ENCODE measurements at places on chromosomes 5 and 9.
A peak's percentile ranks its signal among the peaks of the same experiment; 100 is the strongest.

- DNase-seq, result no peak
Measured at GRCh38 chr5:71839096-71839884, 120.2 kb downstream of the CARTPT start.

- DNase-seq, result no peak
Measured at GRCh38 chr5:14383923-14384322, 197.7 kb upstream of the OTULINL start.

DNA sequence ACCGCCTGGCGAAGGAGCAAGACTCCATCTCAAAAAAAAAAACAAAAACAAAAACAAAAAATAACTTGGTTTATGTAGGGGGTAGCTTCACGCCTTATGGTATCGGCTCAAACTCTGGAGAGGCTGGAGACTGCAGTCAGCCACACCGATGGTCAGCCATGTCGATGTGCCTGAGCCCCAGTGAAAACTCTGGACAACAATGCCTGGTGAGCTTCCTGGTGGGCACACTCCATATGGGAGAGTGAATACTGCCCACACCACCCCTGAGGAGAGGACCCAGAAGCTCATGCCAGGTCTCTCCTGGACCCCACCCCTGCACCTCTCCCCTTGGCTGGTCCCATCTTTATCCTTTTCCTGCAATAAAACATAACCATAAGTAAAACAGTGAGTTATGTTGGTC lies 19.6 kb downstream of the IPPK start:
- no peak for DNase-seq

GRCh38 chr5:113232667-113233066 lies 202.1 kb downstream of the TSSK1B start:
- no peak for DNase-seq

GRCh38 chr5:4802044-4802443 lies 338.1 kb upstream of the ADAMTS16 start:
- DNase-seq, result no peak

DNA sequence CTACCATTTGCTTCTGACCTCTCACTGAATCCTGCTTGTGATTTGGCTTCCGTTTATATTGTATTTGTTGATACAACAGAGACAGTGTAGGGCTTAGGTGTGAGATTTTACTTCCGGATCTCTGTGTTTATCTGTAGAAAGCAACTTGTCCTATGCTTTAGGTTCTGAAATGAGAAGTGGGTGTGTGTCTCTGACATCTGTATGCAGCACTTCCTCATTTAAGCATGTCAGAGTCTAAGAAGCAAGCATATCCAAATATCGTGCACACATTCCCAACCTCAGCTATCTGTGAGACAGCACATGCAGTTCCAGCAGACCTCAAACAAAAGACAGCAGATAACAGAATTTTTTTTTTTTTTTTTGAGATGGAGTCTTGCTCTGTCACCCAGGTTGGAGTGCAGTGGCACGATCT lies 16.3 kb downstream of the KLF9 start:
- DNase-seq, result no peak

DNA sequence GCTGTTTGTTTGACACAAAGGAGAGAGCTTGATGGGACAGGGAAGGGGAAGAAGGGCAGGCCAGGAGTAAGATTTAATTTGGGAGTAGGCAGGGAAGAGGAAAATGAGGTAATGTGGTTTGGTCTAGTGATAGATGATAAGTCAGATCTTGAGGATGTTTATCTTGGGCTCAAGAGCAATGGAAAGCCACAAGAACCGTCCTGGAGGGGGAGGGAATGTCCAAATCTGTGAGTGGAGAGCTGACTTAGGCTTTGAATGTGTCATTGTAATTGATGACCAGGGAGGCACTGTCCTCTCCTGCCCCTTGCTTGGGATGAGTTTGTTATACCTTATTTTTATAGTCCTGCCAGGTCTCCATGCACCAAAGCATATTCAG lies 37.5 kb downstream of the MAMDC2 start:
- no peak for DNase-seq

GRCh38 chr5:149363358-149363757 lies 5.5 kb downstream of the PCYOX1L start:
- no peak for DNase-seq

- DNase-seq, result no peak
Measured at GRCh38 chr9:82183181-82183860, 194.7 kb downstream of the SPATA31D1 start.

DNA sequence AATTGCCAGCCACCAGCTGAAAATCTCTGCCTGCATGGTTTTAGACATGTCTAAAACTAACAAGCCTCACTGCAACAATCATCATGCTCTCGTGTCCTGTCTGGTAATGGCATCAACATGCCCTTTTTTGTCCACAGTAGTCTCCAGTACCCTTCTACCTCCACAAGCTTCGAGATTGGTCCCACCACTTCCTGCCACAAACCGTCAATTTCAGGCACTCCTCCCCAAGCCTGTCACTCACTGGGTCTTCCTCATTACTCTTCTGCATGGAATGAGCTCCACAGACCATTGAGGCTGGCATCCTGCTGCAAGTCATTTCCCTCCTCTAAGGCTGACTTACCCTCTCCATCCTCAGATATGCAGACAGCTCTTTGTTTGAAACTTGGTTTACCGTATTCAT lies 9.0 kb downstream of the LPAR1 start:
- DNase-seq, result no peak

- no peak for DNase-seq
Measured at GRCh38 chr5:160787240-160787639, 64.8 kb downstream of the ATP10B start.

- no peak for DNase-seq
Measured at GRCh38 chr5:72767289-72768010, 49.0 kb upstream of the TNPO1 start.

DNA sequence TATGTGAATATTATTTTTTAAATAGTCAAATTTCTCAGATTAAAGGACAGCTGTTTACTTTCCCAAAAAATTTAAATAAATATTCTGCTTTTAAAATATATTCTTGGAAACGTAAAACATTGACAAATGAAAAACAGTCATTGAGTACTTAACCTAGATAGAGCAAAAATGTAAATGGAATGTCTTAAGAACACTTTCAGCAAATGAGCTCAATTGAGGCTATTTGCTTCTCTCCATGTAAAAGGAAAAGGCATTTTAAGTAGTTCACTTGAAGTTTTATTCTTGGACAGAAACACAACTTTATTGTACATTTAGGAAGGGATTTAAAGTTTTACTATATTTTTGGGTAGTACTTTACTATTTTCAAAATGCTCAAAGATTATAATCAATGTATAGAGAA lies 983.6 kb upstream of the TYRP1 start:
- DNase-seq, result no peak

DNA sequence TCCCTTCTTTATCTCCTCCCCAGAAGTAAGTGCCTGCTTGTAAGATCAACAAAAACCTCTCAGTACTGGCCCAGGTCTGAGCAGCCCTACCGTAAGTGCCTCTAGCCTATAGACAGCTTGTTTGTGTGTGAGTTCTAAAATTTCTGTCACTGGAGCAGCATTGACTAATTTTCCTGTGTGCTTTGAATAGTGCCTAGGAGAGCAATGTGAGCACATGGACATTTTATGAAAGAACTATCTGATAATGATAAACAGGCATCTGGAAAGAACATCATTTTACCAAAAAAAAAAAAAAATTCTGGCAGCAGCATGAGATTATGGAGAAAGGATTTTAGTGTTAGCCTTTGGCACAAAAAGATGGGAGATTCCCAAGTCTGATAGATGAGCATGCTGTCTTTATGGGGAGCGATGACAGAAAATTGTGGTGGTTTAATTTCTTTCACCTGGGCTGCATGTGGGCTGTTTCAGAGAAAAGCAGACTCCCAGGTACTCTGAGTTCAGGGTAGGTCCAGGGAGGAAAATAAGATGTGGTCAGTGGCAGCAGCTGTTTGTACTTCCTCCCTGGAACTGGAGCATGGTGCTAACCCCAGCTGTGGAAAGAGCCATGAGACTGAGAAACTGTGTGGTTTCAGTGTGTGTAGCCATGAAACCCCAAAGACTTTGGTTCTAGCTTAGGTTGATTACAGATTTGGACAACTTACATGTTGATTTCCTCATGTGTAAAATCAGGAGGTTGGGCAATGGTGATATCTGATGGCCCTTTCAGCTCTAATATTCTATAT lies 419.9 kb downstream of the NTRK2 start:
- DNase-seq, result no peak

DNA sequence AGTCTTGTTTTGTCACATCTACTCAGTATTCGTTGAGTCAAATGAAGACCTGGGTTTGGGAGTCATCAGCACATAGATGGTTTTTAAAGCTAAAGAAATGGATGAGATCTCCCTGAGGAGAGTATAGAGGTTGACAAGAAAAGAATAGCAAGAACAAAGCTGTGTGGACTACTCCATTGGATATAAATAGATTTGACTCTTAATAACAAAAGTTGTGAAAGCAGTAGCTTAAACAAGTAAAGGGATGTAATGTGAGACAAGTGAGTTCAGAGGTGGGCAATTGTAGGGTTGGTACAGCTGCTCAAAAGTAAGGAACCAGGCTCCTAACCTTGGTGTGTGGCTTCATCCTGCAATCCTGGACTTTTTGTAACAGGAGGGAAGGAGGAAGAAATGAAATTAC lies 49.3 kb downstream of the CSNK1G3 start:
- no peak for DNase-seq

DNA sequence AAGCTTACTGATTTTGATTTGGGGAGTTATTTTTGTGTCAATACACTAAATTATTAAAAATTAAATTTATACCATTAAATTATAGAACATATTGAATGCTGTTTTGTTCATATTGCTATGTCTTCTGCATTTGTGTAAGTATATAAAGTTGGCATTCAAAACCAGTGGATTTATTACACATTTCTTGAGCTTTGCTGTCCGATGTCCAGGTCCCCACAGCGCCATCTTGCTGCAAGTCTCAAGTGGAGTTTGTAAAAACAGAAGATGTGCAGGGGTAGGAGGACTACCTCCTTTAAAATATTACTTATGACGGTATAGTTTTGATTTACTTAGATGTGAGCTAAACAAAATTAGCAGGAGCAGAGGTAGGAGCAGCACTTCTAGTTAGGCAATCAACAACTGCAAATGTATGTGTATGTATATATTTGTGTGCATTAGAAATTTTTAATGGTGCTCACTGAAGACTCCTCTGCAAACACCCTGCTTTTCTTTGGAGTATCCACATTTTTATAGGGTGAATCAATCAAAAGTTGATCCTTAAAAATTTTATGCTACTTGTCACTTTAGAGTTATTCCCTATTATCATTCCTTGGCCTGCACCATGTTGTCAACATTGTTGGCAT lies 37.4 kb downstream of the CPEB4 start:
- no peak for DNase-seq

GRCh38 chr9:122374885-122375420 lies 4.1 kb downstream of the PTGS1 start:
- peak; percentile 76 for DNase-seq

DNA sequence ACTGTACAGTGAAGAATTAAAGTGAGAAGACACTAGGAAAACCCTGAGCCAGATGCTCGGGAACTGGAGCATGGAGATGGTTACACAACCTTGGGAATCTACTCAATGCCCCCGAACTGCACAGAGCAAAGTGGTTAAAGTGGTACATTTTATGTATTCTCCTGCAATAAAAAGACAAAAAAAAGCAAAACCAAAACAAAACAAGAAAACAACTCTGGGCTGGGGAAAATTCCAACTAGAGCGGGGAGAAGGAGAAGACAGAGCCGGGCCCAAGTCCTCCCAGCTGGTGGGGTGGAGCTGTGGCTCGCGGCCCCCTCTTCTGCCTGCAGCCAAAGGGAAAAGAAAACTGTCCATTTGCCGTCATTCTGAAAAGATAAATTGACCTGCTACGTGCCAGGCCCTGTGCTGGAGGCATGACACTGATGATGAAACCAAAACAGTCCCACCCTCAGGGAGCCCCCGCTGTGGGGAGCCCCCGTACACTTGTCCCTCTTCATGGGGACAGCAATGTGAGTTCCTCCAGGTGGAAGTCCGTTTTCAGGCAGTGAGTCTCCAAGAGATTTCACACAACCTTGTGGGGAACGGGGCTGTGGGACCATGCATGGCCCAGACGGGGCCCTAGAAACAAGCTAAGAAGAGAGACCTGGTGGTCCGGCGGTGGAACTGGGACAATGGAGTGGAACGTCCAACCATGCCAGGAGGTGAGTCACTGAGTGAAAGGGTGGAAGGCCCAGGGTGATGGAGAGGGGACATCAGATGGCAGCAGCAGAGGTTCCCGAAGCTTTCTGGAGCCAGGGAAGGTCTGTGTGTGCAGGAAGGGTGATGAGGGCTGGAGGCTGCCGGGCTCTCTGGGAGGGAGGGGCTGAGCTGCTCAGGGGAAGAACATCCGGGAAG lies 114.8 kb upstream of the COL5A1 start:
- no peak for DNase-seq

DNA sequence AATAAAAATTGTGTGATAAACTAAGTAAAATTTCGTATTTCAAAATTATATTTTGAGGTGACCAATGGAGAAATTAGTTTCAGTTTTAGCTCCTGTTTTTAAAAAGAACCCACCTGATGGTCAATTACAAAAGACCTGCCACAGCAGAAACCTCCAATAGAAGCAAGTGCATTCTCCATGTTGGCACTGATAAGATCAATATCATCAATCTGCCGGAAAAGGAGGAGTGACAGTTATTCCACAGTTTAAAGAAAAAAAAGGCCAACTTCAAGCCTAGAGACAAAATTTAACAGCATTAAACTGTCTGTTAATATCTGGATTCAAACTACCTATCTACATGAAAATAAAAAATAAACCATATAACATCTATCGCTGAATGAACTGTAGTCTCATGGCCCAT lies 67.7 kb downstream of the SPTLC1 start:
- DNase-seq, result no peak

GRCh38 chr9:136494531-136495215 lies 11.8 kb upstream of the SEC16A start:
- DNase-seq, result no peak

- DNase-seq, result no peak
Measured at GRCh38 chr5:38518341-38518740, 38.1 kb downstream of the LIFR start.

- no peak for DNase-seq
Measured at GRCh38 chr5:6202149-6202967, 176.0 kb downstream of the MED10 start.

DNA sequence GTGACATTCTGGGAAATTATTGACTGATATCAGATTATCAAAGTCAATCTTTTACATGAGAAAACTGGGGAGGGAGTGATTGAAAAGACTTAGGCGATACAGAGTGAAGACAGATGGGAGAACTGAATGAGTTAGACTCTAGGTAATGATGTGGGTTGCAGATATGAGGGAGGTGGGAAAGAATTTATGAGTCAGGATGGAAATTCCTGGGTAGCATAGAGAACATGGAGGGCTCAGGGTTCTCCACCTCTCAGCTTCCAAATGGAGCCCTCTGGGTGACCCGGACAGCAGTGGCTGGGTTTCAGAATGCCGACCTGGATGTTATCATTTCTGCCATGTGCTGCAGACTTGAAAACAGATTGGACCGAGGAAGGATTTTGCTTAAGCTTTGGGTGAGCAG lies 75.4 kb upstream of the SHB start:
- DNase-seq, result no peak

DNA sequence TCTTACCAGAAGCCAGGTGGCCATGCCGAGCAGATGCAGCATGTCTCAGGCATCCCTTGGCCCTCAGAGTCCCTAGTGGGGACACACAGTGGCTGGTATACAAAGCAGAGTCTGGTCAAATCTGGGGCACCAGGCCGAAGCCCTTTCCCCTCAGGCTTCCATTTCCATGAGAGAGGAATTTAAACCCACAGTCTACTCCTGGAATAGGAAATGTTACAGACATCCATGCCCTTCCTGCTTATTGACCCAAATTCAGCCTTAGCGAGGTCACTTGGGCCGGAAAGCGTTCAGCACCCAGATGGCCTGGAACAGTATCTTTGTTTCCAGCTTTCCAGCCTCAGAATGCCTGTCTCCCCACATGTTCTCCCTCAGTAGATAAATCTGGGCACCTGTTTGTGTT lies 131.7 kb downstream of the PIP5K1B start:
- no peak for DNase-seq
